ENCODE measurements at places on chromosomes 11 and 22. TPM values are rescaled to one million over a fixed set of nuclear protein-coding genes. Genes with fewer than 3 reads are reported as not detected.

GRCh38 chr11:124761301-124762104 lies 587 bp downstream of the ESAM start:
- DNase-seq = peak; percentile 58

- no peak for DNase-seq
Measured at GRCh38 chr22:37167981-37168647, 18.4 kb upstream of the IL2RB start.

DNA sequence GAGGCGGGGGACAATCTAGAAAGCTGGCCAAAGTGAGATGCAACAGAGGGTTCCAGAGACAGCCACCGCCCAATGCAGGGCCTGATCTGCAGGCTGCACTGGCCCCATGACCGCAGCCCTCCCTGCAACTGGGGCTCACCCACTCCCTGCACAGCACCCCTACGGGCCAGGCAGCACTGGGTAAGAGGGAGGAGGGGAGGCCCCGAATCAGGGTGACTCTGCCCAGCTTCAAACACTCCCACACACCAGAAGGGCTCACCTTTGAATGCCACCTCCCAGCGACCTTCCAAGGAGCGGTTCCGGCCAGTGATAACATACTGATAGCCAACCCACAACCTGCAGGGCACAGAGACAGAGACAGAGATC lies 59.3 kb downstream of the DGCR2 start:
- DNase-seq = no peak

- peak; percentile 26 for DNase-seq
Measured at GRCh38 chr11:34501500-34501899, 12.1 kb downstream of the ELF5 start.

DNA sequence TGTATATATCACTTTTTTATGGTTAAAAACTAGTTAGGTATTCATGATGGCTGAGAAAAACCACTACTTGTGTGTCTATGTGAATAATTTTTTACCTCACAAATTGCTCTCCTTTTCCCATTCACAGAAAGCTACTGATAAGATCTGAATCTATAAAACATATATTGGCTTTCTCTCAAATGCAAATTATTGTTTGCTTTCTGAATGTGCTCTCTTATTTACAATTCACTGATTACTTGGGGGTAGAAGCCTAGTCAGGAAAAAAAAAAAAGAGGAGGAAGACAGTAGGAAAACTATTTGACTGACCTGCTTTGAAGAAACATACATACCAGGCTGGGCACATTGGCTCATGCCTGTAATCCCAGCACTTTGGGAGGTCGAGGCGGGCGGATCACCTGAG lies 20.5 kb downstream of the PGM2L1 start:
- no peak for DNase-seq

DNA sequence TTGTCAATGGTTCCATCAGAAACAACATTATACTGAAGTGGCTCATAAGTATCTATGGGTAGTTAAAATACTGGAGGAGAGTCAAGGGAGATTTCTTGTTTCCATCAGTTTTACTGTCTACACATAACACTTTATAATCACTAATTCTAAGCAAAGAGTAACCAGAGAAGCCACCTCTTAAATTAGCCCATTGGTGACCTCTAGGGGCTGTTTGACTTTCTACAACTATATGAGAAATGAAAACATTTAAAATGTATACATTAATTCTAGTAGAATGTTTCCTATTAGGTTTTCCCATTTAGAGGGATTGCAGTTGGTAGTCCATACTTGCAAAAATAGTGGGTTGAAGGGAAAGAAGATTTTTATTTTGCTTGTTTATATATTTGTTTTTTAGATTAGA lies 504.3 kb downstream of the FAM181B start:
- peak; percentile 40 for DNase-seq

- DNase-seq = no peak
Measured at GRCh38 chr22:42410708-42411107, 21.5 kb downstream of the NFAM1 start.

GRCh38 chr22:36977947-36978660 lies 41.1 kb downstream of the TST start:
- DNase-seq = peak; percentile 95

DNA sequence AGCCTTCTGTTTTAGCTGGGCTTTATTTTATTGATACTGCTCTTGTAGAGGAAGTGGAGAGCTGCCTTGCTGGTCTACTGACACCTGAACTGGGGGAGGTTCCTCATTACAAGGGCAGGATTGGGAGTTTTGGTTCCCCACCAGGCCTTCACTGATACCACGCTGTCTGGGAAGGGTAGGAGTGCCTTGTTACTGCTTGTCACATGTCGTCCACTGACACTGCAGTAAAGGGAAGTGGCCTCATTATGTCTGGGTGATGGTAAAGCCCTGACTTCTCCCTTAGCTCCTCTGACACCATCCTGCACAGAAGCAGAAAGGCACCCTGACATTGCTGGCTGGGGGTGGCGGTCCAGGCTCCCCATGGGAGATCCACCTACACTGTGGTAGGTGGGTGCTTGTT lies 38.7 kb upstream of the ELF5 start:
- DNase-seq = no peak

- no peak for DNase-seq
Measured at GRCh38 chr11:665062-665703, 28.1 kb downstream of the DRD4 start.

DNA sequence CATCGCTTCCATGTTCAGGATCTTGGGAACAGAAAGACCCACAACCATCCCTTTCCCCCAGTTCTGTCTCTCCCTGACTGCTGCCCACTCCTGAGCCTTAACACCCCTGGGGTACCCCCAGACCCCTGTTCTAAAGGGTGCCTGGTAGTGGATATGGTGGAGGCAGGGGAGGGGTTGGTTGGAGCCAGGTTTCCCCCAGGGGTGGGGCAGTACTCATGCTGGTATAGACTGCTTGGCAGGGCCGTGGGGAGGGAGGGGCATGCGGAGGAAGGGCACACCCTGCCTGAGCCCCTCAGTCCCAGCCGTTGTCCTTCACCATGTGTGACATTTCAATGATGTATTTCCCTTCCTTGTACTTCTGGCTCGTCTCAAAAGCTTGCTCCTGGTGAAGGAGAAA lies 4.0 kb downstream of the YPEL4 start:
- no peak for DNase-seq

DNA sequence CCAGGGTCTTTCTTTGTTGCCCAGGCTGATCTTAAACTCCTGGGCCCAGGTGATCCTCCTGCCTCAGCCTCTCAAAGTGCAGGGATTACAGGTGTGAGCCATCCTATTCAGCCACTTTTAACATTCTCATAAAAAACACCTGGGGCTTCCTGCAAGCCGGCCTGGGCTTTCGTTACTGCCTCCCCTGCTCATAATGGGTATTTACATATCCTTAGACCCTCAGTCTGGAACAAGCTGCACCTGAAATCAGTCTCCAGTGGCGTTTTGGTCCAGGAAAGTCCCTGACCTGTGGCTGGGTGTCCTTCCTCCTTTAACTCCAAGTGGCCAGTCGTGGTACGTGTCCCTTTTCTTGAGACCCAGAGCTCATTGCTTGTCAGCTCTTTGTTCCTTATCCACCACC lies 320.7 kb downstream of the TMEM135 start:
- no peak for DNase-seq

DNA sequence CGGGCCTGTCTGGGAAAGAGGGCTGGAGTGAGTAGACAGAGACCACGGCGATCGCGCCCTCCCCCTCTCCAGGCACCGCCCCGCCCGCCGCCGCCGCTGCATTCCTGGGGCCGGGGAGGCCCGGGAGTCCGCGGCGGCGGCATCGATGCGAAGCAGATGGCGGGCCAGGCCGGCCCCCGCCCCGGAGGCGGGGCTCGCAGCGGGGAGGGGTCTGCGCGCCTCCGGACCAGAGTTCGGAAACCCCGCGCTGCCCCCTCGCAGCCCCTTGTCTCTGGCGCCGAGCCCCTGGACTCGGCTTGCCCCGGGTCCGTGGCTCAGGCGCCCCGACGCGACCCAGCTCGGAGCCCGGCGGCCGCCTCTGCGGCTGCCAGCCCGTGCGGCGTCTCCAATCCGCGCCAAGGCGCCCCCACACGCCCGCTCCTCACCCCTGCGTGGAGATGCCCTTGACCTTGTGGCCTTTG lies 1.3 kb downstream of the SCARF2 start:
- DNase-seq = peak; percentile 85

DNA sequence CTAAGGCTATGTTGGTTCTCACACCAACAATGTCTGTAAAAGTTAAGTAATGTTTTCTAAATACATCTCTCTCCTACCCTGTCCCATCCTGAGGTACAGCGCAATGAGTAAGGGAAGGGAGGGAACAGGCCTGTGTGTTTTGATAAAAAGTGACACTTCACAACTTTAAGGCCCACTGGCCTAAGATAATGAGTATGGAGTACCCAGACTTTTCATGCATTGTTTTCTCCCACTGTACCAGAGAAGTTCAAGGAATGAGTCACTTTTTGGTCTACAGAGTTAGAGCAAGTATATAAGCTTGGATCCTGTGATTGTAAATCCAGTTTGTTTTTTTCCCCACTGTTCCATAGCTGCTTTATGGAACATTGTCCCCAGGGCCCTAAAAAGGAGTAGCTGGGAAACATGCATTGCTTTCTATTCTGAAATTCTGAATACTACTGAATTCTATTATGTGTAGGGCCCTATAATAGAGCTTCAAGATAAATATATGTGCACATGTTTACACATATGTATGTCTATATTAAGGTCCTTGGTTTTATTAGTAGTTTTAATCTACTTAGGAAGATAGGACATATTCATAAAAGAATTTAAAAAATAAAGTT lies 29.8 kb downstream of the KCNE3 start:
- no peak for DNase-seq

DNA sequence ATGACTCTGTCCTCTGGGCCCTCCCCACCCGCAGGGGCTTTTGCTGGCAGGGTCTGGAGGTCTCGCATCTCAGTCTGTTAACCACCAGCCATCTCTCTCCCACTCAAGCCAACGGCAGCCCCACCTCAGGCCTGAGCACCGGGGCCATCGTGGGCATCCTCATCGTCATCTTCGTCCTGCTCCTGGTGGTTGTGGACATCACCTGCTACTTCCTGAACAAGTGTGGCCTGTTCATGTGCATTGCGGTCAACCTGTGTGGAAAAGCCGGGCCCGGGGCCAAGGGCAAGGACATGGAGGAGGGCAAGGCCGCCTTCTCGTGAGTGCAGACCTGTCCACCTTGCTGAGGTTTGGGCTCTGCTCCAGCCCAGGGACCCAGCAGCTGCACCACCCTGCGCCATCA lies 44.3 kb upstream of the TTC12 start:
- no peak for DNase-seq

- DNase-seq = no peak
Measured at GRCh38 chr22:47394504-47395440, 632.3 kb downstream of the TBC1D22A start.

DNA sequence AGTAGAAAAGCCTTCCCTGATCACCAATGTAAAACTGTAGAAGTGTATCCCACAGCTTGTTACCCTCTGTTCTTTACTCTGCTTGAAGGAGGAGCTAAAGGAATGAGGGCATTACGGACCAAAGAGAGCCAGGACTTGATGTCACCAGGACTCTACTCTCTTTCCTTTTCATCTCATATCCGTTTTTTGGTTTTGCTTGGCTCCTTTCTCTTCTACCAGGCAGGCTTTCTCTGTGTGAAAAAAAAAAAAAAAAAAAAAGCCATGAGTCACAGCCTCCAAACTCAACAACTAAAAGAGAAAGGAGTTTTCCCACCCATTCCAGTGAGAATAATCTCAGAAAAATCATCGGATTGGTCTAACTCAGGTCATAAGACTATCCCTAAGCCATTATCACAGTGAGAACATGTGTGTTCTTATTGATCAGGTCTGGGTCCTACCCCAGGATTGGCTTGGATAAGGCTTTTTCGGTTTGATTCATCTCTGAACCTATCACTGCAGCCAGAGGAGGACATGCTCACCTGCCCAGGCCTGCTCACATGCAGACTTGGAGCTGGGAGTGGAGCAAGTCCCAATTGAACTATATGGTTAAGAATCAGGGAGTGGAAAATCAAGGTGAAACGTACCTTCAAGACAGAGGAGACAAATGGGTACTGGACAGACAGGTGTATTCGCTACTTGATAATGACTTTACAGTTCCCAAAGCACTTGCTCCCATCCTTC lies 19.4 kb upstream of the LRRC55 start:
- DNase-seq = no peak

GRCh38 chr22:28843633-28844032 lies 39.7 kb upstream of the ZNRF3 start:
- DNase-seq = no peak

DNA sequence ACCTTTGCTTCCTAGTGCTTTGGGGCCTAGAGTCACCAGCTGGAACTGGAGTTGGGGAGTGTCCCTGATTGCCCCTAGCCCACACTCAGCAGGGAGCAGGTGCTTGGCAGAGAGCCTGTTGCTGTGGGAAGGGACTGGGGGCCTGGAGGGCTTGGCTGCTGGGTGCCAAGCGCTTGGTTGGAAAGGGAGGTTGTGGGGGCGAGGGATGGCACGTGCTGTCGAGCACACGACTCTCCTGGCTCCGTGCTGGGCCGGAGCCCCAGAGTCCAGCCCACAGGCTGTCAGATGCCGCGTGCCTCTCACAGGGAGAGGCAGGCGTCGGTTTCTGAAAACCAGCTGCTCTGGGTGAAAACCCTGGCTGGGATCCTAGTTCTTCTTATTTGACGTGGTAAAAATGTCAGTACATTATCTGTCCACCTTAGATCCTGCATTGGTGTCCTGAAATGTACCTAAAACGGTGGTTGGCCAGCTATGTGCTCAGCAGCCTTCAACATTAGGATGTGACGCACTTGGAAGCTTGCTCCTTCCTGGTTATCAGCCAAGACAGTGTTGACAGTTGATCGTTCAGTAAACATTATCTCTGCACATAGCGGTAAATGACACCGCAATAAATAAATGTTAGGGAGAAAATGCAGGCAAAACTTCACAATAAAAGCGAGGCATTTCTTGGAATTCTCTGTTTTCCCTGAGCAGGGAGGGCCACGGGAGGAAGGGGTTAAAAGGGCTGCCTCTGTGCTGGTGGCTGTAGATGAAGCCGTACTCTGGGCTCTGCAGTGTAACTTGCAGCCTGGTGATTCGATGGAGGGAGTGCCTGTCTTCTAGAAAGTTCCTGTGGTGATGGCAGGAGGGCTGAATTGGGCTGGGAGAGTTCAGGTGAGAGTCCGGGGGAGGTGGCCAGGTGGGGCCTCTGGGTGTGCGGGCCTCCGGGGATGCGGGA lies 29.2 kb downstream of the GRAMD4 start:
- no peak for DNase-seq

Gene DEPDC7
- 0.39 TPM for total RNA-seq

Gene DDX25
- total RNA-seq = 12.4 TPM

Gene SCN3B
- not detected for total RNA-seq

Gene KDELR3
- total RNA-seq = 4.6 TPM

Gene NXPE2
- total RNA-seq = not detected

Gene OR52N5
- total RNA-seq = not detected

Gene C22orf23
- 0.46 TPM for total RNA-seq

Gene CDC42EP1
- 0.84 TPM for total RNA-seq

Data from neural progenitor cell (in vitro differentiated cells).